ENCODE measurements at places on chromosomes 3 and 15. TPM values are rescaled to one million over a fixed set of nuclear protein-coding genes. Genes with fewer than 3 reads are reported as not detected.

NEK11 gene
- total RNA-seq = 2.3 TPM

LSAMP gene
- 2.1 TPM for total RNA-seq

UBR1 gene
- 23.3 TPM for total RNA-seq

GXYLT2 gene
- 4.8 TPM for total RNA-seq

C3orf20 gene
- not detected for total RNA-seq

SLC15A2 gene
- 0.29 TPM for total RNA-seq

ZBTB11 gene
- total RNA-seq = 15.9 TPM

GABRR3 gene
- not detected for total RNA-seq

IQCF5 gene
- not detected for total RNA-seq

NCK1 gene
- 58.7 TPM for total RNA-seq

C3orf22 gene
- not detected for total RNA-seq

PTPRG gene
- 30.5 TPM for total RNA-seq

TM4SF4 gene
- total RNA-seq = not detected

GOLGA8R gene
- 1.5 TPM for total RNA-seq

GP9 gene
- total RNA-seq = not detected

ZNF445 gene
- 5.1 TPM for total RNA-seq

ECE2 gene
- not detected for total RNA-seq

NAA50 gene
- 122 TPM for total RNA-seq

GNAT1 gene
- not detected for total RNA-seq

SMAD6 gene
- 4.7 TPM for total RNA-seq

DUOXA1 gene
- total RNA-seq = not detected

CELF6 gene
- 1.5 TPM for total RNA-seq

UPK1B gene
- 2.2 TPM for total RNA-seq

LMOD3 gene
- not detected for total RNA-seq

CA12 gene
- 4.9 TPM for total RNA-seq

CFAP91 gene
- total RNA-seq = 0.70 TPM

KIF7 gene
- total RNA-seq = 5.1 TPM

FANCD2OS gene
- not detected for total RNA-seq

KNG1 gene
- not detected for total RNA-seq

IDH3A gene
- 32.8 TPM for total RNA-seq

UACA gene
- total RNA-seq = 118 TPM

LTK gene
- 0.24 TPM for total RNA-seq

CHST2 gene
- total RNA-seq = 29.3 TPM

Data from glomerular endothelial cell (primary cell).